NCI-H345 (cell line): ENCODE measurements at places on chromosomes 2 and 18.

DNA sequence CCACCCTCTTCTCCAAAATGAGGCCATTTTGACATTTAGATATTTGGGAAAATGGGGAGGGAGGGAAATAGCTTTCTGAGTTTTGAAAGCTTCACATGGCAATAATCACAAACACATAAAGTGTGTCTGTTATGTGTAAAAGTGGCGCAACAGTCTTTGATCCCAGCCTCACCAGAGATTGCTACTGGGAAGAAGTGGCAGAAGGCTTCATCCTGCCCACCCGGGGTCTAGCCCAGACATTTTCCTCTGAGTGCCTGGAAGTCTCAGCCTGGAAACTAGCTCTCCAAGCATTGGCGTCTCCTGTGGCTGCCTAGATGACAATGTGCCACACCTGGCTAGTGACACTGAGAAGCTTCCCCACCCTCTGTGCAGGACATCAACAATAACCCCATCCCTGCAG is 1.7 kb upstream of the LBH start:
- DNase-seq, result no peak

- peak; percentile 43 for DNase-seq
Observed at GRCh38 chr18:50429207-50429948, 54.5 kb downstream of the SKA1 start.

DNA sequence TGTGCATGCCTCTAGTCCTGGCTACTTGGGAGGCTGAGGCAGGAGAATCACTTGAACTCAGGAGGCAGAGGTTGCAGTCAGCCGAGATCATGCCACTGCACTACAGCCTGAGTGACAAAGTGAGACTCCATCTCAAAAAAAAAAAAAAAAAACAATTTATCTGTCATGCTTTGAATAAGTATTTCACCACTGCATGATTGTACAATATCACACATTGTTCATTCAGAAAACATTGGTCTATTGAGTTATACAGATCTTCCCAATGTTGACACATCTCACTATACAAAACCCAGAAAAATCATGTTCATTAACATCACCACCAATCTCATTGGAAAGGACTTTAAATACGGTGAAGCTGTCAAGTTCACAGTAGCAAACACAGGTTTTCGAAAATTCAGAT is 46.8 kb upstream of the PPM1B start:
- no peak for DNase-seq

GRCh38 chr2:1499033-1499795 is 86.0 kb downstream of the TPO start:
- DNase-seq, result no peak

GRCh38 chr2:133599811-133600210 is 31.5 kb upstream of the NCKAP5 start:
- DNase-seq, result no peak

GRCh38 chr2:193929131-193929530 is 1727.9 kb upstream of the SLC39A10 start:
- no peak for DNase-seq

GRCh38 chr18:23972453-23972852 is 42.1 kb upstream of the TTC39C start:
- DNase-seq, result no peak

GRCh38 chr2:218368621-218369153 is 12.0 kb downstream of the CATIP start:
- peak; percentile 64 for DNase-seq

DNA sequence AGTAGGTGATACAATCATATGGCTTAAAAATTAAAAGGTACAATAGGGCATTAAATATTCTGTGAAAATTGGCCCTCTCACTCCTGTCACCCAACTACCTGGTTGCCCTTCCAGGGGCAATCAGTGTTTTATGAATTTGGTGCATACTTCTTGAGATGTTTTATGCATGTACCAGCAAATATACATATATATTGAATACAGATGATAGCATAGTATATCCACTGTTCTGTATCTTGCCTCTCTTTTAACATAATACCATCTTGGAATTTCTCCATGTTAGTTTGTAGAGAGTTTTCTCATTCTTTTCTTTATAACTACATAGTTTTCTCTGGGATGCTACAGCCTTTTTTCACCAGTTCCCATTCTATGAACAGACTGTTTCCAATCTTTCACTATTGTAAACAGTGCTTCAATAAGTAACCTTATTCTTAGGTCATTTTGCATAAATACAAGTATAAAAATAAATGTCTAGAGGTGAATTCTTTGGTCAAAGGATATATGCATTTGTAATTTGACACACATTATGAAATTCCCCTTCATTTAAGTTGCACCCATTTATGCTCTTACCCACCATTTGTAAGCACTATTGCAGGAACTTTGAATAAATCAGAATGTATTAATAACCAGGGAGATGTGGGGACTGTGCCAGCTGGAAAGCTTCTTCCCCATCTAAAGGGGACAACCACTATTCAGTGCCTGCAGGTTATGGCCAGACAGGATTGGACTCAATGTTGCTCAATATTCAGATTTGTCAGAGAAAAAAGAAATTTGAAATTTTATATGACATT is 225.4 kb downstream of the STK39 start:
- no peak for DNase-seq

DNA sequence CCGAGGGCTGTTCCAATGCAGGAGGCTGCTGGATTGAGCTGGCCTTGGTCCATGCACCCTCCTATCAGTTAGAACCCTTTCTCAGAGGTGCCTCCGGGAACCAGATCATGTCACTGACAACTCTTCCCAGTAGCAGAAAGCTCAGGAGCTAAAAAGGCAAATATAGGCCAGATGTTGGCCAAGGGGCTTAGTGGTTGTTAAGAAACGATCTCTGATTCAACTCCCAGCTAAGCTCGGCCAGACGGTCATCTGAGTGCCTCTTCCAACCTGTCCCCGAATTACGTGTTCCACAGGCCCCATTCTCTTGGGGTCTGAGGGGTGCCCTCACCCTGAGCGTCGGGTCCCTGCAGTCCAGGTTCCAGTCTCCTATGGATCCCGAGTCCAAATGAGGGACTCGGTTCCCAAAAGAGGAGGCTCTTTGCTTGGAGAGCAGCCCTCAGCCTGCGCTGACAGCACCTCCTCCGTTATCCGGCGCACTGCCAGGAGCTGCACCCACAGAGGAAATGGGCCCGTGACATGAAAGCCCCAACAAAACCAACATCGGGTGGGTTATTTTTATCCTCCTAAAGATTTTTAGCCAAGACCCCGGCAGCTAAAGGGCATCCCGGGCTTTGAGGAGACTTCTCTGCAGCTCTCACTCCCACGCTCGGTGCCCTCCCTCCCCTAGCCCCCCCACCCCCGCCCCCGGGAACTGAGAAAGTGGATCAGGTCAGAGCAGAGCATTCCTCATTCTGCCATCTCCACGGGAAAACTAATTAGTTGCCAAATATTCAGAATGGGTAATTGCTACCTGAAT is 106.6 kb upstream of the ID2 start:
- DNase-seq, result no peak

DNA sequence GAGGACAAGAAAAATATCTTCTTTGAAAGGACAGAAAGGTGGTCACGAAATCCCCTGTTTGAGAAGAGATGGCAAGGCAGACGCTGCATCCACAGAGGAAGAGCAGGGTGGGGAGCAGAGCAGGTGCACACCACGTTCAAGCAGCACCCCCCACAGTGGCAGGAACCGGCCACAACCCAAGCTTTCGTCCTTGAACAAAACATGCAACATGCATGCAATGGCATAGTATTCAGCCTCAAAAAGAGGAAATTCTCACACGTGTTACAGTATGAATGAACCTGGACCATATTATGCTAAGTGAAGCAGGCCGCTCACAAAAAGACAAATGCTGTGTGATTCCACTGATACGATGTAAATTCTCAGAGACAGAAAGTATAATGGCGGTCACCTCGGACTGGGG is 51.4 kb downstream of the CMPK2 start:
- DNase-seq, result no peak

DNA sequence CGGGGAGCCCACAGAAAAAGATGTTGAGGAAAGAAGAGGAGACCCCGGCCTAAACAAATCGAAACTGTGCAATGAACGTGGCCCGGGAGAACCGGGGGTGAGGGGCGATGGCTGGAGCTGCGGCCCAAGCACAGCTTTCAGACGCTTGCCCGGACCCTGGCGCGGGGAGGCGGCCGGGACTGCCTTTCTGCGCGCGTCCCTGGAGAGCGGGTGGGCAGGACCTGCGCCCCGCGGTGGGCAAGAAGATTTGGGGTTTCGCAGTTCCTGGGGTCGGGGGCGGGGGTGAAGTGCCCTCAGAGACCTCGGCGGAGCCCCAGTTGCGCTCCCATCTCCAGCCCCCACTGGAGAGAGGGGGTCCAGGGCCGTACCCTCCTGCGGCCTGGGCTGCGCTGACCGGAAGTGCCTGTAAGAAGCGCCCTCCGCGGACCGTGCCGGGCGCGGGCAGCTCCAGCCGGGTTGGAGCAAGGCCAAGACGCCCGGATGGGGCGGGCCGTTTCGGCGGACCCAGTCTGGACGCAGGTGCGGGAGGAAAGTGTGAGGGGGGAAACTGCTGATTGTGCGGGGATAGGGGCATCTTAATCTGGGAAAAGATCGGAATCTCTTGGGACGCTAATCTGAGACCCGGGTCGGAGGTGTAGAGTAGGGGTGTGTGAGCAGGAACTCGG is 11.6 kb downstream of the EN1 start:
- no peak for DNase-seq

DNA sequence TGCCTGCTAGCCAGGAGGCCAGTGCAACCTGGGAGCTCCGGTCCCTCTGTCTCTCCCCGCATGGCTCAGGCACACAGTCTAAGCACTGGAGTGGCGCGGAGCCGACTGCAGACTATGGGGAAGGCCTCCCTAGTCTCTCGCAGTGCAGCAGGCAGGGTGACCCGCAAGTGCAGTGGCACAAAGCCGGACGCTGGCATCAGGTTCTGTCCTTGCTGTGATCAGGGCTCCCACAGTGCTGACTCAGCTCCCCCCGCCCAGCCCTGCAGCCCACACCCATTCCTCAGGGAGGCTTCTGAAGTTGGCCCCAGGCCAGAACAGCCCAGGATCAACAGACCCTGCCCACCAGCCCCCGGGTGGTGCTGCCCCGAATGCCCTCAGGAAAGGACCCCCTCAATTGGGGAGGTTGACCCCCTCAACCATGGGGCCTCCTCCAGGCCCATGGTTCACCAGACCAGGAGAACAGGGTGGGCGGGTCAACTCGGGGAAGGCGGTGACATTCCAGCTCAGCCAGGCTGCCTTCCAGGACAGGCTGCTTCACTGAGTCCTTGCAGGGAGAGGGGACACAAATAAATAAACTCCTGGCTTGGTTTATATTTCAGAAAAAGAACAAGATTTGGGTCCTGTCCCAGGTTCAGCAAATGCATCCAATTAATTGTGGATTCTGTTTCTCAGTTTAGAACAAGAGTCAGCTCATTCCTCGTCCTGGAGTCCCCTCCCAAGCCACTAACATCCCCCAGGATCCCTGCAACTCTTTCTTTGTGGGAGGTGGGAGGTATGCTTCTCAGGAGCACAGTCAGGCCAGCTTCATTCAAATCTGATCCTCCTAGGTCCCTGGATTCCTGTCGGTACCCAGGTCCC is 12.2 kb downstream of the BIN1 start:
- DNase-seq, result no peak

- no peak for DNase-seq
Observed at GRCh38 chr2:177606636-177607035, 214.1 kb downstream of the AGPS start.

DNA sequence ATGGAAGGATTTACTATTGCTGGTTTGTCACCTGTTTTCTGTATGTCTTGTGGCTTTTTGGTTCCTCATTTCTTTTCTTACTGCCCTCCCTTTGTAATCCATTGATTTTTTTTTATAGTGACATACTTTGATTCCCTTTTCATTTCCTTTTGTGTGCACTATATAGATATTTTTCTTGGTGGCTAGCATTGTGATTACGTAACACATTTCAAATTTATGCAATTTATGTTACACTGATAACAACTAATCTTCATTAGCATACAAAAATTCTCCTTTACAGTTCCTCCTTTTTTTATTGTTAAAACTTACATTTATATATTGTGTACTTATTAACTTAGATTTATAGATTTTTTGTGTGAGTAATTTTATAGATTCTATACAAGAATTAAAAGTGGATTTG is 80.6 kb downstream of the OTX1 start:
- DNase-seq, result no peak

DNA sequence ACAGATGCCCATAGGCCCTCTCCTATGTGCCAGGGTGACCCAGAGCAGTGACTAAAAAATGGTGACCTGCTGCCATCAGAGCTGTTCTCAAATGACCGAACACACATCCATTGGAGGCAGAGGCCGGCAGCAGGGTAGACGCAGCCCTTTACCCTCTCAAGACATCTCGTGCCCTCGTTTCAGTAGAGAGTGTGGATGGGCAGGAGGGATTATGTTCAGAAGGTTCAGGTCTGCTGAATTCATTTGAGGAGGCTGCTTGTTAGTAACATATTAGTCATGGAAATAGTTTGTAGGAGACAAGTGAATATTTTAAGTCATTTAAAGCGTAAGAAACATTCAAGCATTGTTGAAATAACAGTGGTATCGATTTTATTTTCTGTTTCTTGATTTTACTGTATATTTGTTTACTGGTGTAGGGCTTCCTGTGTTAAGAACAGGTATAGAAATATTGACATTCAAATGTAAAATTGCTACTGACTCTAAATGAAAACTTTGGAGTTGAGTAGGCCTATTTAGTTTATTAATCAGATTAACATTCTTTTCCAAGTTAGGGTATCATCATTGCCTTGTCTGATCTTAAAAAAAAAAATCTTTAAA is 82.6 kb downstream of the ZNF532 start:
- no peak for DNase-seq
